Fibroblast of the aortic adventitia (primary cell): ENCODE measurements at places on chromosomes 5 and 9. TPM values are rescaled to one million over a fixed set of nuclear protein-coding genes. Genes with fewer than 3 reads are reported as not detected.

CEL gene
- total RNA-seq: 0.27 TPM in 1 of 2 replicates, not detected in the other

GRCh38 chr5:171162596-171162995 lies 146.5 kb upstream of the TLX3 start:
- DNase-seq: no peak

DNA sequence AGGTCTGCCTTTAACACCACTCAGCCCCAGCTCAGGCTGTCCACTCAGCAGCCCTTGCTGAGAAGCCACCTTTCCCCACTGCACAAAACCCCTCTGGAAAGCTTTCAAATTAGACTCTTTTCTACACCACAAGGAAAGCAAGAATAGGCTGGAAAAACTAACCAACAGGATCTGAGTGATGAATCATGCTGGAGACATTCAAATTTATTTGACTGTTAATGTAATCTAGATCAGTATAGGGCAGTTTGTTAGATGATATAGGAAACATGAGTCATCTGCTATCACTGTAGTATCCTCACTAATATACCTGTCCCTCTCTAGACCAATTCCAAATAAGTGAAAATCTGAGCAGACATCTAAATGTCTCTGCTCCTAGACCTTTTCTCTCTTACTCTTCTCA lies 127.8 kb upstream of the PAM start:
- DNase-seq: peak; percentile 14

GRCh38 chr5:138901716-138902115 lies 26.6 kb upstream of the LRRTM2 start:
- DNase-seq: no peak

- DNase-seq: peak; percentile 81
Observed at GRCh38 chr5:36728697-36729543, 122.5 kb downstream of the SLC1A3 start.
